Sciatic nerve (tissue), 2 donors: ENCODE measurements at places on chromosomes 6 and 20.

GRCh38 chr6:138541823-138542481, 42.7 kb upstream of the NHSL1 start:
- DNase-seq = no peak

DNA sequence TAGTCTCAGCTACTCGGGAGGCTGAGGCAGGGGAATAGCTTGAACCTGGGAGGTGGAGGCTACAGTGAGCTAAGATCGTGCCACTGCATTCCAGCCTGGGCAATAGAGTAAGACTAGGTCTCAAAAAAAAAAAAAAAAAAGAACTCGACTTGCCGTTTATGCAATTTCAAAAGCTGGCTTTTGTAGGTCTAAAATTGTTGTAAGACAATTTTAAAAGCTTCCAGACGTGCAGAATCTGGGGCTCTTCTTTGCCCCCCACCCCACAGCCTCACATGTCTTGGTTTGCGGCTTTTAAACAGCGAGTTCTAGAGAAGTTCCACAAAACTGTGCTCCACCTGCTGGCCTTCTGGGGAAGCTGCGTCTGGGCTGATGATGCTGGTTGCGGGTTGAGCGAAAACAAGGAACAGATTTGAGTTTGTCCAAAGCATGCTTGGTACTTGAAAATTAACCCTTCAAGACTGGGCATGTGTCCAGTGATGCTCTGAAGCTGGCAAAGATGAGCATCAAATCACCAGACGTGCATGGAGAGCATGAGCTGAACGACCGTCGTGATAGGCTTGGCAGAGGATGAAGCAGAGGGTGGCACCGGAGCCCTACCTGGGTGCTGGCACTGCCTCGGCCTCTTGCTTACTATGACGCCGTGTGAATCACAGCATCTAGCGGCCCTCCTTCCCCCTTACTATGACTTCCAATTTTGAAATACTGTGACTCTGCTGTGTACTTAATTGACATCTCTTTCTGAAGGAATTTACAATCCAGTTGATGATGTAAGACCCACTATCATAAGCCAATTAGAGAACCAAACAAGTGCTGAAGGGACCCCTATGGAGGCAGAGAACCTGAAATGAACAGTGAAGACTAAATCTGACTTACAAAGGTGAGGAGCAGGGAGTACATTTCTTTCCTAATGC, 171.4 kb downstream of the GMPR start:
- peak; percentile 76 for DNase-seq

DNA sequence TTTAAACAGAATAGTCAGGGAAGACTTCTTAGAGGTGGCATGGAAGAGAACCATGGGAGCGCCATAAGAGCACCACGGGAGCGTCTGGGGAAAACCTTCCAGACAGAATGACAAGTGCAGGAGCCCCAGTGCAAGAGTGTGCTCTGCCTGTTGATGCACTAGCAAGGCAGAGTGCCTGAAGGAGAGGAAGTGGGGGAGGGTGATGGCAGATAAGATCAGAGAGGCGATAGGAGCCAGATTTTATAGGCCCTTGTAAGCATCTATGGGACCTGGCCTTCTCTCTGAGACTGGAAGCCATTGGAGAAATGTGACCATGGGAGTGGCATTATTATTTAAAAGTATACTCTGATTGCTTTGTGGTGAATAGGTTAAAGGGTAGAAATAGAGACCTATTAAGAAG, 13.1 kb downstream of the FUCA2 start:
- no peak for DNase-seq

- DNase-seq = peak; percentile 69
Measured at GRCh38 chr6:41503827-41504465, 42.2 kb upstream of the FOXP4 start.

DNA sequence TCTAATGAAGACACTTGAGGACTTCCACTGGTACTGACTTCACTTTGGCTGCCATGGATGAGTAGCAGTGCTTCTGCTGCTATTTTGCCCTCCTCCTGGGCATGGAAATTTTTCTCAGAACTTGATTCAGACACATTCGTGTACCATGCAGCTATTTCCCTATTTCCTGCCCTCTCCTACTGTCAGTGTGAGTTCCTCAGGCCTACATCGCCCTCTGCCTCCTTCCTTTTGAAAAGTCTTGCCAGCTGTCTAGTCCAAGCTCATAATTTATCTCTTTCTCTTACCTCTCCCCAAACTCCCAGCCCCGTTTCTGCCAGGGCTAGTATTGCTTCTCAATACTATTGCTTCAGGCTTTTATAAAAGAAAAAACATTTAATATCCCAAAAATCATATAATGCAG, 470.2 kb downstream of the ADGRB3 start:
- DNase-seq = no peak

- no peak for DNase-seq
Measured at GRCh38 chr20:43186312-43186711, 3.4 kb downstream of the PTPRT start.

- DNase-seq = no peak
Measured at GRCh38 chr6:158018851-158019361, 37.2 kb downstream of the SYNJ2 start.

- DNase-seq = no peak
Measured at GRCh38 chr6:140731741-140732140, 1357.3 kb upstream of the CITED2 start.

DNA sequence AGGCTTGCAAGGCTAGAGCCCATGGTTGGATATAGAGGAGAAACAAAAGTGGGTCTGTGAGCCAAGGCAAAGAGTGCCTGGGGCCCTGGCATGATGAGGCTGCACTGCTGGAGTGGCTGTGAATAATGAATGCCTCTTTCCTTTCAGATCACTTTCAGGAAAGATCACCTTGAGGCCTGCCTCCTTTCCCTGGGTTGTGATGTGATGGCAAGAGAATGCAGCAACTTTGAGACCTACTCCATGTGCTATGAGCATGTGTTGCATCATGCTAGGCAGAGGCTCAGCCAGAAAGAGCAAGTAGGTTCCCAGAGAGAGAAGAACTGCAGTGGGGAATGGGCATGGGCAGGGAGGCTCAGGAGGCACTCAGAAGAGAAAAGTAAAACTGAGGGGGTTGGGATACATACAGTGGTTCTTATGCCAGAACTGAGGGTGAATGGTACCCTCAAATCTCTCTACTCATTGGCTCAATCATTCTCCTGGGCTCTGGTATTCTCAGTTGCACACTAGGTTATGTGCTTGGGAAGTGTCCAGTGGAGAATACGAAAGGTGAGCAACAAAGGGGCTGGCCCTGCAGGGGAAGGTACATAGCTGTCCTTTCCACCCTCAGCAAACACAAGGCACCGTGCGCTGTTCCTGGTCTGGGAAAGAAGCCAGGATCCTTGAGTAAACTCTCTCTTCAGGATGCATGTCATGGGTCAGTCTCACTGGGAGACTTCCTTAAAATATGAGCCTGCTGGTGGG, 45.9 kb downstream of the CD164 start:
- DNase-seq = no peak

DNA sequence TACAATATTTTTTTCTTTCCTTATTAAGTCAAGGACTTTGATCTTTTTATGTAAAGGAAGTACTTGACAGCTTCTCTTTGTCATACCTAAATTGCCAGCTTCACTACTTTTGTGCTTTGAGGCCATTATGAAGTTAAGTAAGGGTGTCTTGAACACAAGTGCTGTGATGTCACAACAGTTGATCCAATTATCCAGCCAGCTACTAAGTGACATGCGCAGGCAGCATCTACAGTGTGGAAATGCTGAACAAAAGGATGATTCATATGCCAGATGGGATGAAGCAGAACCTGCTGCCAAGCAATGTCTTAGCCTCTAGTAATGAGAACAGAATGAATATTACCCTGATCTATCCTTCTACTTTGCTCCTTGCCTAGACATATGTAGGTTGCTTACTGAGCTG, 68.3 kb upstream of the TMEM244 start:
- DNase-seq = no peak

GRCh38 chr6:150874179-150874578, 8.7 kb downstream of the MTHFD1L start:
- no peak for DNase-seq

DNA sequence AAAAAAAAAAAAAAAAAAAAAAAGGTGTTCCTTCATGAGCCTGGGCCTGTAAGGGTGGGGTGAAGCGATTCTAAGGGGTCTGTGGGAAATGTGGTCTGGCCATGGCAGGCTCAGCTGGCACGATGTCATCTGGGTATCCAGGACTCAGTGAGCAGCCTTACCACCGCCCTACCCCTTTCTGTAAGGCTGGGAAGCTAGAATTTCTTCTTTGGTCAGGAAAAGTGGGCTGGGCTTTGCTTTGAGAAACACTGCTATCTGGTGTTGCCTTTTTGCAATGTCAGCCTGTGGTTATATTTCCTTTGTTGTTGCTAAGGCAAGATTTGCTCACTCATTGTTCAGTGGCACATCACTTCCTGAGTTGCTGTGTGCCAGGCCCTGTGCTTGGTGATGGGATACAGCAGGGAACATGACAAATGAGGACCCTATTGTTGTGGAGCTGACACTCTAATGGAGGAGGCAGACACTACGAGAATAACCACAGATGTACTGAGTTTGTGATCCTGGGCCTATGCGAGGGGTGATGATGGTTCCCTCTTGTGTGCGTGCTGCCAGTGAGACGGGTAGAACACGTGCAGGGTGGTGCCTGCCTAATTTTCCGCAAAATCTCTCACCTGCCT, 45.9 kb upstream of the ZNFX1 start:
- DNase-seq = no peak

DNA sequence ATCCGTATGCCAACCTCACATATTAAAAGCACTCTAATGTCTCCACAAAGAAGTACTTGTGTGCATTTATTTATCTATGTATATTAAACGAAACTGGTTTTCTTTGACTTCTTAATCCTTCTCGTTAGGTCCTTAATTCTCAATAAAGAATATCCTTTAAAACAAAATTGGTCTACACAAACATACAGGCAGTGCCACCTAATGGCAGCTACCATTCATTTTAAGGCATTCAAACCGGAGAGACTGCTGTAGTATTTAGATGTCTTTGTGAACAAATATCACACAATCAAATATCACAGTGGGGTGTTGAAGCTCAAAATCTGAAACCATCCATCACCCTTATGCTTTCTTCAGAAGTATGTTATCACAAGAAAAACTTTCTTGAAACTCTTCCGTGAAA, 96.6 kb upstream of the IRAK1BP1 start:
- no peak for DNase-seq

DNA sequence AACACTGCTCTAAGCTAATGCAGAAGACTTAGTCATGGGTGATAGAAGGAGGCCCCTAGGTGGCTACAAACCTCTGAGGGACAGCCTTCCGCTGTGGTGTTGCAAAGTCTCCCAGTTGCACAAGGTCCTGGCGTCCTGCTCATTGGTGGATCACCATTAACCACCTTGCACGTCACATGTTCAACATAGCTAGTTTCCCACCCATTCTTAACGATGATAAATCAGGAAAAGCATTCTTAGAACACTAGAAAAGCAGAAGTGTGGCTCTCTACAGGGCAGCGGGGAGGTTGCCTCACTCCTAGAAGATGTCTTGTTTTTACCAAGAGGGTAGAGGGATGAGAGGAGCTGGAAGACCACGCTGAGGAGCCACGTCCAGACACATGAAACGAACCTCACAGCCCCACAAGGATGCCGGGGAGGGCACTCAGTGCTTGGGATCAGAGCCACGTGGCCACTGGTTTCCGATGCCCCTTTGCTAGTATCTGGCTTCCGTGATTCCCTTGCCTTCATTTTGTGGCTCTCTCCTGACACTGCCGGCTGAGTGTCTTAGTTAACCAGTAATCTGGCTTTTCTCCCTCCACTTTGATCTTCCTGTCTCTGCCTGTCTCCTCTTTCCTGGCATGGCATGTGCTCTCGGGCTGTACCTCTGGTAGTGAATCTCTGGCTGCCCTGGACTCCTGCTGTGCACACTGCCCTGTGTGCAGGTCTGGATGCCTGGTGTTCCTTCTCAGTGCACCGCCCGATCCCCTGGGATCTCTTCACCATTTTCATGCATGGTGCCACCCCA, 91.4 kb upstream of the NEDD9 start:
- DNase-seq = no peak

DNA sequence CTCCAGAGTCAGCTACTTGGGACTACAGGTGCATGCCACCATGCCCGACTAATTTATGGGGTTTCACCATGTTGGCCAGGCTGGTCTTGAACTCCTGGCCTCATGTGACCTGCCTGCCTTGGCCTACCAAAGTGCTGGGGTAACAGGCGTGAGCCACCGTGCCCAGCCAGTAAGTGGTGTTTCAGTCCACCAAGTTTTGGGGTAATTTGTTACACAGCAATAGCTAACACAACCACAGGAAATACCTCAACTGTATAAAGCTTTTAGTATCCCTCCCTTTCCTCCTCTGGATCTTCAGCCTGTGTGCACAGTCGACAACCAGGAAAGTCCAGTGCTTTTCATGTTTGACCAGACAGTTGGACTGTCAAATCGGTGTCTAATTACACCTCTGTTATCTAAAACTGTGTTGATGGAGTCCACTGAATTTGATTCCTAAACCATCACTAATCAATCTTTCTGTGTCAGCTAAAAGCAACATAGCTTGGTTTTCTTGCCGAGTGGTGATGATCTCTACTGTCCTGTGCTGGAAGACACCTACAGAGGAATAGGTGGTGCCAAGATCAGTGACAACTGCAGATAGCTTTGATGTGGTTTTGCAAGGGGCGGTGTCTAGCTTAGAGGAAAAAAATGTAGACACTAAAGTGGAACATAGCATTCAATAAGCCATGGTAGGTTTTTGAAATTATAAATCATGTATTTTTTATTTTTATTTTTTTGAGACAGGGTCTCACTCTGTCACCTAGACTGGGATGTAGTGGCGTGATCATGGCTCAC, 22.2 kb upstream of the ZBTB2 start:
- no peak for DNase-seq

DNA sequence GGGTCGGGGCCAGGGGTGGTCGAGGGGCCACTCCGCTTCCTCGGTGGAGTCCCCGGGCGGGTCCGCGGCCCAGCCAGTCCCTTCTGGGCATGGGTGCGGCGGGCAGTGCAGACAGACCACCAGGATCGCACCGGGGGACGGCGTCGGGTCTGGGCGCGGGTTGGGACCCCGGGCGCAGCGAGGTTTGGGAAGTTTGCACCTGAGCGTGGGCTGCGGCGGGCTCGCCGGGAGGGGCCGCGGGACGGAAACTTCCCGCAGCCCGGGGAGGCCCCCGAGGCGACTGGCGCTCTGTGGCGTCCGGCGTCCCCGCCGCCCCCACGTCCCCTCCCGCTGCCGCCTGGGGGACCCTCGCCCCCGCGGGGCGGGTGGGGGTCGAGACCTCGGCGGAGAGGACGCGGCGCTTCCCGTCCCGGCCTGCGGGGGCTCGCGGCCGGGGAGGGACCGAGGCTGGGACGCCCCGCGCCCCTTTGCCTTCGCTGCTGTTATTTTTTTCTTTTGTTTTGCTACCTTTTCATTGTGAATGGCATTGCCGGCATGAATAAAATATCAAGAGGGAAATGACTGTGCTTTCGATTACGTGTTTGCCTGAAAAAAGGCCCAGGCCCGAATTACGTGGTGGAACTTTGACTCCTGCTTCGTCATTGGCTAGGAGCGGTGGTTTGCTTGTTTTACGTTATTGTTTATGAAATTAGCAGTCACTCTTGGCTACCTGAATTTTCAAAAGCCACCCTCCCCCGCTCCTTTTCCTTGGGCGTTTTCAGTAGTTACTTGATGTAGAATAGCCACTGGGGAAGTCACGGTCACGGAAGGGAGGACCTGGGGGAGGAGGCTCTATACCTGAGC, 703 bp downstream of the SNX9 start:
- peak; percentile 69 for DNase-seq

- DNase-seq = no peak
Measured at GRCh38 chr6:3414327-3415081, 42.3 kb downstream of the SLC22A23 start.
